ENCODE measurements at places on chromosomes 3 and 15. TPM values are rescaled to one million over a fixed set of nuclear protein-coding genes. Genes with fewer than 3 reads are reported as not detected.

GRCh38 chr3:142104763-142105162, 44.6 kb downstream of the TFDP2 start:
- DNase-seq = no peak

- DNase-seq = no peak
Measured at GRCh38 chr3:55737186-55737585, 250.1 kb upstream of the WNT5A start.

DNA sequence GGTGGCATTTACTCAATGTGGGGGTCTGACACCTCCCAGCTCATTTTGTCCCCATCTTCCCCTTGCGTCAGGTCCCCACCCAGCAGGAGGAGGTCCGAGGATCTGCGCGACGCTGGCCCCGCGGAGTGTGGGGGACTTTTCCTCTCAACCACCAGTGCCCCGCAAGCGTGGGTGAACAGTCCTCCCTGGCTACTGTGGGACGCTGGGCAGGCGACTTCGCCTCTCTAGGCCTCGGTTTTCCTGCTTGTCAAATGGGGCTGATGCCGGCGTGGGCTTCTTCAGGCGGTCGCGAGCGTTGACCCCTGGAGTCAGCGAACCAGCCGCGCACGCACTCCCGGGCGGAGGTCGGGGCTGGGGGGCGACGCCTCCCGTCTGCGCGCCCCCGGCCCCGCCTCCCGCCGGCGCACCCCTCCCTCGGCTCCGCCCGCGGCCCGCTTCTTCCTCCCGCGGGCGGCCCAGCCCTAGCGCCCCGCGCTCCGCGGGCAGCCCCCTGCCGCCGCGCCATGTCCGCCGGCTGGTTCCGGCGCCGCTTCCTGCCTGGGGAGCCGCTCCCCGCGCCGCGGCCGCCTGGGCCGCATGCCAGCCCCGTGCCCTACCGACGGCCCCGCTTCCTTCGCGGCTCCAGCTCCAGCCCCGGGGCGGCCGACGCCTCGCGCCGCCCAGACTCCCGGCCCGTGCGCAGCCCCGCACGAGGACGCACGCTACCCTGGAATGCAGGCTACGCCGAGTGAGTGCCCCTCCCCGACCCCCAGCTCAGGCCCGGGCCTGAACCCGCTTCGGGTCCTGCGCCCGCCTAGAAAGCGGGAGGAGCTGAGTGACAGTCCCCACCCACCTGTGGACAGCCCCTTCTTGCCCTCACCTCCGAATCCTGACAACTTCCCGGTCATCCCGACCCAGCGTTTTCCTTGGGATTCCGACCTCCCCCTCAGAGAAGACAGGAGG, at the start of gene PPM1M:
PPM1M (plus strand) TSS at position 438 of the 942 bp plus-strand sequence; CDS start at position 504, 66 bp downstream.
- DNase-seq = peak; percentile 46

DNA sequence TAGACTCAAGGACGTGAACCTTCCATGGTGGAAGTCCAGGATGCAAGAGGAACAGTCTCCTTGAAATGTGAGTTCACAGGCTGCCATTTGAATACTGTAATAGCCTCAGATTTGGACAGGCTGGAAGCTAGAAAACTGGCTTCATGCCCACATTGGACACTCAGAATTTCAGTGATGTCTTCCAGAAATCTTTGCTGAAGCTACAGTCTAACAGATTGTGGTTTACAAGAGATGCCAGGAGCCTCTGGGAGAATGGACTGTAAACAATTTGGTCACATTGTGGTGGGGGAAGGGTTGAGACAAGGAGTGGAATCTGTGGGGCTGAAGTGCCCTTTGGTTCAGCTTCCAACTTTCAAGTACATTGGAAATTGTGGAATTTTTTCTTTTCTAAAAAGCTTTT, 252.0 kb upstream of the PROK2 start:
- DNase-seq = peak; percentile 34

DNA sequence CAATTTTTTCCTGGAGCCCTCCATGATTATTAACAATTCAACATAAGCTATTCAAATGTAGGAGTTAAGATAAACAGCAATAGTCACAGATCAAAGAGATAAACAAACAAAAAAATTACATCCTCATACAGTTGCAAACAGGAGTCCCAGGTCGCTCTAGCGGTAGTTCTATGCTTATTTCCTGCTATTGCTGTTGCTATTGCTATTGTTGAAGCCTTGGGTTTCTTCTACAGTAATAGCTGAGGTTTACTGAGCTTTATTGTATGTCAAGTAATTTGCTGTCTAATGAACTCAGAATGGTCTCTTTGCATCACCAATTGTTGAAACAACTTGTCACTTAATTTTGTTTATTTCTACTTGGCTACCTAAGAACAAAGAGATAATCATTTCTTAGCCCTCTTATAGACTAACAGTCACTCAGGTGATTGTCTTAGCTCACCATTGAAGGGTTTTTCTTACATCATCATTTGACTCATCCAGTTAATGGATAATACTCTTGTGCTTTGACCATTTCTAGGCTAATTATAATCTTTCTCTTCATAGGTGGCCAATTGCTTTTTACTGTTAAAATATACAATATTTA, 654.6 kb downstream of the MECOM start:
- DNase-seq = no peak

- peak; percentile 7 for DNase-seq
Measured at GRCh38 chr3:62874711-62875557, at the start of gene CADPS. CADPS (minus strand) TSS chr3:62875416; CDS start chr3:62875029, 387 bp downstream.

DNA sequence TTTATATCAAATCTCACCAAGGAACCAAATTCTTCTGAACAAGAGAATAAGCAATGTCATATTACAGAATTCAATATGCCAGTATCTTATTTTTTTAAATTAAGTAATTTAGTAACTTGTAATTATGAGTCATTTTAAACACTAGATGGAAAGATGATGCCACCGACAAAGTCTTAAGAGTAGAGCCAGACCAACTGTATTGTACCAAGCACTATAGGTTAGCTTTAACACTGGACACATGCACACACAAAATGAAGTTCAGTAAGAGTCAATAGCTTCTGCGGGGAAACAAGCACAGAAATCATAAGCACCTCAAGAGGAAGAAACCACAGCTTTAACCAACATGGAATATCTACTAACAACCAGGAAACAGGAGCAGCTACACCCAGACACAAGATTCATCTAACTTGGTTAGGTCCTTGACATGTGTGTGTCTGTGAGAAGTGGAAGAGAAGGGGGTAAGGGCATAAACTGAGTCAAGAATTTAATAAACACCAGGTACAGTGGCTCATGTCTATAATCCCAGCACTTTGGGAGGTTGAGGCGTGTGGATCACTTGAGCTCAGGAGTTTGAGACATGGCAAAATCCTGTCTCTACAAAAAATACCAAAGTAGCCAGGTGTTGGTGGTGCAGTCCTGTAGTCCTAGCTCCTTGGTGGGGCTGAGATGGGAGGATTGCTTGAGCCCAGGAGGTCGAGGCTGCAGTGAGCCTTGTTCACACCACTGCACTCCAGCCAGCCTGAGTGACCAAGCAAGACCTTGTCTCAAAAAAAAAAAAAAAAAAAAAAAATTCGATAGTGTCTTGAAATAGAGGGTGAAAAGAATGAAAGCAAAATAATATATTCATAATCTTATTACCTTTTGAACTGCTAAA, 28.9 kb downstream of the DENND4A start:
- no peak for DNase-seq

DNA sequence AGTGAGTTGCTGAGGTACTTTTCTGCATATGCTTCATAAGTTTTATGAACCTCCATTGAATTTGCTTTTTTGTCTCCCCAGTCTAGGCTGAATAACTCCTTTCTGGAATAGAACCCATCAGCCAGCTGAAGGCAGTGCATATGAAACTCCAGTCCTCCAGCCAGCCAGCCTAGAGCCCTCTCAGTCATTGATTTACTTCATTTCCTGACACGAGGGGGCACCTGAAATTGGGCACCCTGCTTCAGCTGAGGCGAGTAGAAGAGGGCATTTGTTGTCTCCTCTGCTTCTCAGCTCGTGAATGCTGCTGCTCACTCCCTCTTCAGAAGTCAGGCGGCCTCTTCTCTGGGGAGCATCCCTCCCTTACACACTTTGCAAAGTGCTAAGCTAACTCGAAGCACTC, 32.5 kb downstream of the CHST2 start:
- no peak for DNase-seq

DNA sequence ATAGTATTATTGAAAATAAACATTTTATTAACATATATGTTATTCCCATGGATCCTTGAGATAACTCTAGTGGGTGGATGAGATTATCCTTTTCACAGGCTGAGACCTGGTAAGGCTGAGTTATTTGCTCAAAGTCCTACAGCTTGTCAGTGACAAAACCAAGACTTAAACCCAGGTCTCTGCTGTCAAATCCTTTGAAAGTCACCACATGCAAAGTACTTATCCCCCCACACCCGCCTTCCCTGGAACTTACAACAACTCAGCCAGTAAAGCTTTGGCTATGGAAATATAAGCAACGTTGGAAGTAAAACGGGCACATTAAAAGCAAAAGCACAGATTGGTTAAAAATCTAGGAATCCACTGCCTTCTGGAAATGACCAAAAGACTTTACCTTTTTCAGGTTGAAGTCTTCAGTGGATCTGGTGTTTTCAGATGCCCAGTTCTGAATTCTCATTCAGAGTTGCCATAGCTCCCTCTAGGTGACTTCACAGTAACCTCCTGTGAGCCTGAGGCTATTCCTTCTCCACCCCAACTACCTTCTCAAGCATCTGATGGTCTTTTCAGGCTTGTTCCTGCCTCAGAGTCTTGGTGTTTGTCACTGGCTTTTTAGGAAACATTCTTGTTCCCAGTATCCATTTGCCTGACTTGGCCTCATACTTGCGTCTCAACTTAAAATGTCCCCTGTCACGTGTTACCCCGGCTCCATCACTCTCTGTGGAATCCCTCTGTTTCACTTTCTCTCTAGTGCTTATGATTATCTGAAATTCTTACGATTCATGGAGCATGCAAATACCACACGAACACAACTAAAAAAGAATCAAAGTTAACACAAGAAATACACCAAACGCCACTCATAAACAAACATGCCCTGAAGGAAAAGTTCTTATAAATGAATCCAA, 131.2 kb downstream of the MAGI1 start:
- no peak for DNase-seq

DNA sequence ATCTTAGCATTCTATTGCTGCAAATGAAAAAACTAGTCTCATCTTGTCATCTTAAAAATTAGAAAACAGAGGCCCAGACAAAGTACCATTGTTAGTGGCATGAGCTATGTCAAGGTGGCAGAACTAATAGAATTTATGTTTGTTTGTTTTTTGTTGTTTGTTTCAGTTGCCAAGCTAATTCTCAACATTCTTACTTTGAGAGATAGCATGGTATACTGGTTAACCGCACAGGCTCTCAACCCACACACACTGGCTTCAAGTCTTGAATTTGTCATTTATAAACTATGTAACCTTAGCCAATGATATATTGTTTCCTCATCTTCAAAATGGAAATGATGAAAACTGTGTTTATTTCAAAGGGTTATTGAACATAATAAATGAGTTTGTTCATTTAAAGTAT, 367.6 kb upstream of the PLSCR5 start:
- no peak for DNase-seq

GRCh38 chr15:38714309-38715072, 149.9 kb upstream of the RASGRP1 start:
- DNase-seq = peak; percentile 44

DNA sequence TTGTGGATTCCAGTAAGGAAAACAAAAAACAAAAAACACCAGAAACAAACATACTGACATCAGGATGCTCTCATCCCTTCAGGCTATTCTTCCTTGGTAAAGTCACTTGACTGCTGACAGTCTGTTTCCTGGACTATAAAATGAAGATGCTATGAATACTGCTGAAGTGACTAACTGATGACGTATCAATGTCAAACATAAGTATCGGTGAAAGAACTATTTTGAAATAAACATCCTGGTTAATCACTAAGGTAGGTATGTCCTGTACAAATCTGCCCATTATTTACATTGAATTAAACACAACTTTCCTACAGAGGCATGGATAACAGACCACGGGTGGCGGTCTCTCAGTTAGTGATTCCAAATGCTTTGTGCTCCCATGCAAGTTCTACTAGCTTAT, 45.9 kb downstream of the CHAC1 start:
- no peak for DNase-seq

- DNase-seq = no peak
Measured at GRCh38 chr3:58824285-58824684, 157.7 kb upstream of the FAM3D start.

MESP1 gene
- 0.37 TPM for polyA plus RNA-seq

NUDT16 gene
- polyA plus RNA-seq = 30.8 TPM

ZPLD1 gene
- polyA plus RNA-seq = not detected

DNAJA4 gene
- polyA plus RNA-seq = 41.0 TPM

HOMER2 gene
- polyA plus RNA-seq = 18.0 TPM

DHFR2 gene
- 10.9 TPM for polyA plus RNA-seq

MYZAP gene
- 64.5 TPM for polyA plus RNA-seq

TTLL13 gene
- not detected for polyA plus RNA-seq

TBC1D2B gene
- polyA plus RNA-seq = 49.4 TPM

PCOLCE2 gene
- polyA plus RNA-seq = 2.7 TPM
